Lower leg skin (tissue), 4 donors: ENCODE measurements at places on chromosomes 3 and 15. TPM values are rescaled to one million over a fixed set of nuclear protein-coding genes. Genes with fewer than 3 reads are reported as not detected.

The CALML4 gene
- total RNA-seq = 3.4 TPM

The INAFM2 gene
- total RNA-seq = 6.8 TPM

GRCh38 chr3:107103786-107104185 lies 273.5 kb upstream of the CCDC54 start:
- DNase-seq = no peak

DNA sequence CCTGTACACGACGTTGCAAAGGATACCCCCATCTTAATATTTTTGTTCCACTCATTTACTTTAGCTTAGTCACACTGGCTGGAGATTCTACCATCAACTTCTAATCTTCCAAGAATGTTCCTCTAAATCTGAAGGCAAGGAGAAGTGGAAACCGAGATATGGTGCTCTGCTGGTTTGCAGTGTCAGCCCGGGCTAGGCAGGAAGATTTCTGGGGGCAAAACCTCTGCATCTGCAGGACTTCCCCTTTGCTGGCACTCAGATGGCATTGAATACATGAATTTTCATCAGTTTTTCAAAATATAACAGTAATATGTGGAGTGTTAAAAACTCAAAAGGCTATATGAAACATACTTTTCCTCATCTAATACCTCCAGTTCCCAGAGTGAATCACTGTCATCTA lies 240.4 kb downstream of the RPLP1 start:
- DNase-seq = no peak

DNA sequence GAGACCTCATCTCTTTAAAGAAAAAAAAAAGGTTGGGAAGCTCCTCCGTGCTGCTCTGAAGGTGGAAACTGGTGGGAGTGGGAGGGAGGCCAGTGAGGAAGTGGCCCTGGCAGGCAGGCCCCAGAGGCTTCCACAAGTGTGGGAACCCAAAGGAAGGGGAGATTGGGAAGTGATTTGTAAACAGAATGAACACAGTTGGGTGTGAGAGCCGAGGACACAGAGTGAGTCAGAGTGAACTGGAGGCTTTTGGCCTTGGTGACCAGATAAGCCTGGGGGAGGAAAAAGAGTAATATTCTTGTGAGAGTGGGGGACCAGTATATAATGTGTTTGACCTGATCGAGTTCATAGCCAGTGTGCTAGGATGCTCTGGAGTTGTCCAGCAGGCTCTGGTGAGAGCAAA lies 23.0 kb downstream of the MKRN2 start:
- DNase-seq = no peak

DNA sequence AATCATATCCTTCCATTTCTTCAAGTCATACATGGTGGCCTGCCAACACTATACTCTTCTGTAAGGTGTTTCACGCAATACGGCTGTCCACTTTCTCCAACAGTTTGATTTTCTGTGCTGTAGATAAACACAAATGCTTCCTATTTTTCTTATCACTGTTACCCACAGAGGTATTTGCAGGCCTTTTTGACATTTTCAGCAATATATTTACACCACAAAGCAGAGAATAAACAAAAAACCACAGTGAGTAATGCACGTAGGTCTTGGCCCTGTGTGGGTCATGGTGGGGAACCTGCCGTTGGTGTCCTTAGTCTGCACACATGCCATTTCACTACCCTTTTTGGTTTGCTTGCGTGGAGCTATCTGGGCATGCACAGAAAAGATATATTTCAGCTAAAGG lies 59.5 kb downstream of the LRRC28 start:
- DNase-seq = no peak

GRCh38 chr15:79743032-79743431 lies 153.8 kb downstream of the MTHFS start:
- no peak for DNase-seq

DNA sequence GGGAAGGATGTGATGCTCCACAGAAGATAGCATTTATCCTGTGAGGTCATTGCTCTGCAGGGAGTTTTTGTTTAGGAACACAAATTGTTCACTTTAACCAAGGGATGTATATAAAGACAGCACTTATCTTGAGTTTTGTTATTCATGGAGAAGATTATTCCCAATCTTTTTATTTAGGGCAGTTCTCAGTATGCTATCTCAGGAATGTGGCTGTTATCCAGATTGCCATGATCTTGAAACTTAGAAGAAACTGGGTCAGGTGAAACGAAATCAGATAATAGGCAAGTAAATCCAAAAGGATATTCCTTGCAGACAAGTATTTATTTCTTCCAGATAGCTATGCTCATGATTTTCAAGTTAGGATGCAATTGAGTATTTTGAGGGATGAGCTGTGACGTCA lies 19.3 kb upstream of the TMEM42 start:
- no peak for DNase-seq

DNA sequence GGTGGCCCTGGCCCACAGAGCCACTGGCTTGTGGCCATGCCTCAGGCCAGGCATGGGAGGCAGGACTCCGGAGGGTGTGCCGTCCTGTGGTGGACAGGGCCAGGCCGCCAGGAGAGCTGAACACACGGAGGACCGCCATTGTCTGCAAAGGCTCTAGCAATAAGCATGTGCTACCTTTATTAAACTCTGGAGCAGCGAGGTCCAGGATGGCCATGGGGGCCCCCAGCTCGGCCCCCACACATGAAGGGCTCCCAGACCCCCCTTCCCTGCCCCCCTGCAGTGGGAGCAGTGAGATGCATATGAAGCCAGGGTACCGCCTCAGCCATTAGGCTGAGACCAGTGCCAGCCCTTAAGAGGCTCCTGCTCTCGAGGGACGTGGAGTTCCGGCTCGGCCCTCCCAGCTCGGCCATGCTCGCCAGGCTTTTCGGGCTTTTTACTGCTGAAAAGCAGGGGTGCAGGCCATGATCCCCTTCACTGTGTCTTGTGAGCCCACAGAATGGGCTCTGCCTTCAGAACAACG lies 2.7 kb downstream of the AMIGO3 start:
- DNase-seq = no peak

GRCh38 chr15:57861034-57861638 lies 154.6 kb downstream of the POLR2M start:
- no peak for DNase-seq
